ENCODE measurements at places on chromosomes 1 and 21.

GRCh38 chr1:166859597-166859996, 16.5 kb downstream of the TADA1 start:
- no peak for DNase-seq

- DNase-seq: no peak
These were observed 71.1 kb downstream of the MATN1 start for GRCh38 chr1:30652152-30652841.

- no peak for DNase-seq
These were observed 30.2 kb upstream of the OTUD3 start for GRCh38 chr1:19852036-19852435.

DNA sequence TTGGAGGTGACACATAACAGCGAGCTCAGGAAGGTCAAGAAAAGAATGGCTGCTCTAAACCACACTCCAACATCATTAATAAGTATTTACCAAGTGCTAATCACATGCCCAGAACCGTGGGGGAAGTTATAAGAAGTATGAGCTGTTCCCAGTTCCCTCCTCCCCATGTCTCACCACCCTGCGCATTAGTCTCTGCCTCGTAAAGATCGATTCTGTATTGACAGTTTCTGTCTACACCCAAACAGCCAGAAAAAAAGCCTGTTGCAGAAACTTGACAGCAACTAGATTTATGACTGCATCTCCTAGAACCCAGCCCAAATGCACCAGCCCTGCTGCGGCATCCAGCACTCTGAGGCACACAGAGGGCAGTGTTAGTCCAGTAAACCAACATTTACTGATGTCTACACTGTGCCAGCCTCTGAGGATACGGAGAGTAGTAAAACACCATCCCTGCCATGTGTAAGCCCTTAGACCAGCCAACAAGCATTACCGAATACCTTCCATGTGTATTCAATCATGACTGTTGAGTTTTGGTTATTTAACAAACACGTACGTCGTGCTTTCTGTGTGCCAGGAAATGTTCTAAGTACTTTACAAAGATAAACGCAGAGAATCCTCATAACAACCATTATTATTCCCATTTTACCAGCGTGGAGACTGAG, 63.6 kb upstream of the ZBTB40 start:
- no peak for DNase-seq

GRCh38 chr1:188466539-188466938, 1637.8 kb downstream of the PLA2G4A start:
- no peak for DNase-seq

DNA sequence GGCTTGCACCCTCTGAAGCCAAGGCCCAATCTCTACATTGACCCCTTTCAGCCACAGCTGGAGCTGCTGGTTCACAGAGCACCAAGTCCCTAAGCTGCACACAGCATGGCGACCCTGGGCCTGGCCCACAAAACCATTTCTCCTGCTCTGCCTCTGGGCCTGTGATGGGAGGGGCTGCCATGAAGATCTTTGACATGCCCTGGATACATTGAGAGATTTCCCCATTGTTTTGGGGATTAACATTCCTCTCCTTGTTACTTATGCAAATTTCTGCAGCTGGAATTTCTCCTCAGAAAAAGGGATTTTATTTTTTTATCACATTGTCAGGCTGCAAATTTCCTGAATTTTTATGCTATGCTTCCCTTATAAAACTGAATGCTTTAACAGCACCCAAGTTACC, 235.8 kb downstream of the COL11A1 start:
- DNase-seq: no peak

GRCh38 chr1:43048601-43049011, 89.9 kb upstream of the SLC2A1 start:
- no peak for DNase-seq

- no peak for DNase-seq
These were observed 16.0 kb downstream of the DISC1 start for GRCh38 chr1:231642618-231643017.

DNA sequence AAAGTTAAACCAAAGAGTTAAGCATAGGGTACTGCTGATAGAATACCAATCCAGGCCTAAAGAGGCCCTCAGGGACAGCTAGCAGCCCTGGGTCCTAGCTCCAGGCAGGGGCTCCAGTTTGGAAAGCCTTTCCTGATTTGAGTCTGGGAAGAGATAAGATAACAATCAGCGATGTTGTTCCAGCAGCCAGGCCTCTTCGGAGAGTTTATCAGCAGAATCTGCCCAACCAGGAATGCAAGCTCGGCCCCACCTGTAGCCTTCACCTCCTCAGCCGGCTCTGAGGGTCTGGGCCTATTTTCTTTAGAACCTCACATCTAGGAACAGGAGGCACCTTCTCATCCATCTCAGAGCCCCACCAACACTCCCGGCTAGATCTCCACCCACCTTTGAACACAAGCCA, 42.6 kb downstream of the PLEKHA6 start:
- DNase-seq: no peak

GRCh38 chr21:15204140-15204969, 139.6 kb upstream of the NRIP1 start:
- no peak for DNase-seq

DNA sequence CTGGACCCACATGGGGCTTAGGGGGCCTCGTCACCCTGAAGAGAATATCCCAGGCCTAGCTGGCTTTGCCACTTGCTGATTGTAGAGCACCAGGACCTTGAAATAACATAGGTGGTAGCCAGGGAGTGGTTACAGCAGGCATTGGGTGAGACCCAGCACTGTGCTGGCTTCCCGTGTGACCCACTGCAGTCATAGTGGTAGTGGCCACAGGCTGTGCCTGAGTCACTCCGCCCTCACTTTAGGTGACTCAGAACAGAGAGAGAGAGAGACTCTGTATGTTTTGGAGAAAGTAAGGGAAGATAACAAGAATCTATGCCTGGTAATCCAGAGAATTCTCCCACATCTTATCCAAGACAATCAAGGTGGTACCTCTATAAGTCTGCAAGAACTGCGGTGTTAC, 98.7 kb upstream of the LHX8 start:
- no peak for DNase-seq

DNA sequence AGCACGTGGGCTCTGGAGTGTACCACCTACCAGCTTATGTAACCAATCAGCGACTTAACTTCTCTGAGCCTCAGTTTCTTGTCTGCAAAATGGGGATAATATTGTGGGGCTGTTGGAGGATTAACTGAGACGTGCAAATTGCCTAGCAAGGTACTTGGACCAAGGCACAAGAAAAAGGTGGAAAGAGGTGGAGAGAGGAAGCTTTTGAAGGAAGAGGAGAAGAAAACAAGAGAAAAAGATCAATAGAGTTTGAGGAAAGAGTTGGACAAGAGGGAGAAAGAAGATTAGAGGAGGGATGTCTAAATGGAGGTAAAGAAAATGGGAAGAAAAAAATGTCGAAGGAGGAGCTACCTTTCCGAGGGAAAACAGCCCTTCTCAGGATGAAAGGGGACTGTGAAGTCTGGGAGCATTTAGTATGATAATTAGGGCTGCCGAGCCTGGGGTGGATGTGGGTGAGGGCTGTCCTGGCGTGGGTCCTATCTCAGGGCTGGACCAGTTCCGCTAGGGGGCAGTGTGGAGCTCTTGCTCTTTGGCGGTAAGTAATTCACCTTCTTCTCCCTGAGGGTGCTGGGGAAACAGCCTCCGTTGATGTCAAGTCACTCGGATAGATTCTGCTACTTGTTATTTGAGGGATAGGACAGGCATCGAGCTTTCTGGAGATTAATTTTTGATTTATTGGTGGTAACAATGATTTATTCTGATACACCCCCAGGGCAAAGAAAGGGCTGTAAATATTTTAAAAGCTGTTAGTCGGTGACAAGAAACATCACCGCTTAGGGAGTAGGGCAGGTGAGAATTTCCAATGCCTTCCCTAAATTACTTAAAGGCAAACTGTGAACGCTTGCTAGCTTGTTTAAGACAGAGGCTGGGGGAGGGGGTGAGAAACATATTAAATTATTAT, 79.0 kb upstream of the NFASC start:
- DNase-seq: no peak

- peak; percentile 98 for DNase-seq
These were observed 12.1 kb upstream of the SGIP1 start for GRCh38 chr1:66521721-66522365.

DNA sequence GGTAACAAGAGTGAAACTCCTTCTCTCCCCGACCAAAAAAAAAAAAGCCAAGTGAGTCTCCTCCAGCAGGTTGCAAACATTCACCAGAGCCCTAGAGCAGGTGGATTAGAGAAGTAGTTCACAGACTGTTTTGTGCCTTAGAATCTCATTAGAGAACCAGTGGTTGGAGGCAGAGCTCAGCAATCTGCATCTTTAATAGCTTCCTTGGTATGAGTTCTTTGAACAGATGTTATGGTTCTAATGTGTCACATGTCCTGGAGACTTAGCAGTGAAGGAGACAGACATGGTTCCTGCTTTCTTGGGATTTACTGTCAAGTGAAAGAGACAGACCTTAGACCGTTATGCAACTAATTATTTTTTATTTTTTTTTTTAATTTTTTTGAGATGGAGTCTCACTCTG, 26.8 kb downstream of the SESN2 start:
- peak; percentile 73 for DNase-seq

- DNase-seq: no peak
These were observed 130.3 kb upstream of the PLXNA2 start for GRCh38 chr1:208374391-208374941.

DNA sequence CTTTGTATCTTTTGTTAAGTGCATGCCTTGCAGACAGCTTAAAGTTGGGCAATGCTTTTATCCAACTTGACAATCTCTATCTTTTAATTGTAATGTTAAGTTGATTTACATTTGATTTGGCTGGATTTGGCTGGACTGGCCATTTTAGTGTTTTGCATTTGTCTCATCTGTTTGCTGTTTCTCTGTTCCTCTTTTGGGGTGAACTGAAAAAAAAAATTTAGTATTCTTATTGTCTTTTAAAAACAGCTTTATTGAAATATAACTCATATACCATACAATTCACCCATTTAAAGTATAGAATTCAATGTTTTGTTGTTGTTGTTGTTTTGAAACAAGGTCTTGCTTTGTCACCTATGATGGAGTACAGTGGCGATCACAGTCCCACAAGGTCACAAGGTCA, 34.4 kb downstream of the DIPK1A start:
- DNase-seq: no peak

DNA sequence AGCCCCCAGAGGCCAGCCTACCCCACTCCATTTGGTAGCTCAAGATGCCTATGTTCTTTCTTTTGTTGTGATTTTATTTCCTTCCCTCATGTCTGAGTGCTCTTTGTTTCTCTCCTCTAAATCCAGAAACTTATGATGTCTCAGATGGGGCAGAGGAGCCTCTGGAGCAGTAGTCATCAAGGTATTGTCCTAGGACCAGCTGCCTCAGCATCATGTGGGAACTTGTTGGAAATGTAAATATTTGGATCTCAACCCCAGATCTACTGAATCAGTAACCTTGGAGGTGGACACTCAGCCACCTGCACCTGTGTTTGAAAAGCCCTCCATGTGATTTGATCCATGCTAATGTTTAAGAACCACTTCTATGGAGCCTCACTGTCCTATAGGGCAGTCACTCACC, 593.1 kb upstream of the PLXNA2 start:
- no peak for DNase-seq

DNA sequence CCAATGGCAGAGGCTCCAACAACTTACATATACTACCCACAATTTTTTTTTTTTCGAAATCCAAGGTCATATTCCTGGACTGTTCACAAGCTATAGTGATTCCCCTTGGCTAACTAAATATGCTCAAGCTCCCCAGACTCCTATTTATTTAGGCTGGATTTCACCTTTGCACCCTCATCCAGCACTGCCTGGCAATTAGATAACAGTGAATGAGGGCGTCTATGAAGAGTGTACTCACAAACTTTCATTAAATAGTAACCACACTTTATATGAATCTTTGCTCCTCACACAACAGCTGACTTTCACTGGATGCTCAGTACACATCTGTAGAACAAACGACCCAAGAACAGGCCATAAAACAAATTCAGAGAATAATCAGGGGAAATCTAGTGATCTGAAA, 51.6 kb downstream of the DSCAM start:
- no peak for DNase-seq

- DNase-seq: no peak
These were observed 53.5 kb downstream of the LGR6 start for GRCh38 chr1:202247104-202247503.

DNA sequence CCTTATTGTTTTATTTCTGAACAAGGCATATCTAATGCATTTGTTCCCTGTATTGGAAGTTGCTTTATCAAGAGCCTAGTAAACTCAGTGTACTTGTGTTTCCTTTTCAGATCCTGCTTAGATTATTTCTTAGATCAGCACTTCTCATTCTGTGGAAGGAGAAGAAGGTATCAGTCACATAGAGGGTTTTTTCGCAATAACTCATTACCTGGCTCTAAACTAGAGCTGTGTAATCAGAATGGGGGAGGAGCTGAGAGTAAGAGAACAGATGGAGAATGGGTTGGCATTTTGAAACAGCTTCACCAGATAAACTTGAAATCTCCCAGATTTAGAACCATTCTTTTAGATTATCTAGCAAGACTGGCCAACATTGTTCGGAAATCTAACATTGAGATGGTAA, 11.0 kb downstream of the AHCYL1 start:
- no peak for DNase-seq

GRCh38 chr1:6068932-6069331, 23.2 kb downstream of the KCNAB2 start:
- no peak for DNase-seq

GRCh38 chr1:217062586-217062985, 339.4 kb upstream of the ESRRG start:
- no peak for DNase-seq

- no peak for DNase-seq
These were observed 62.5 kb downstream of the BACE2 start for GRCh38 chr21:41230497-41230896.

DNA sequence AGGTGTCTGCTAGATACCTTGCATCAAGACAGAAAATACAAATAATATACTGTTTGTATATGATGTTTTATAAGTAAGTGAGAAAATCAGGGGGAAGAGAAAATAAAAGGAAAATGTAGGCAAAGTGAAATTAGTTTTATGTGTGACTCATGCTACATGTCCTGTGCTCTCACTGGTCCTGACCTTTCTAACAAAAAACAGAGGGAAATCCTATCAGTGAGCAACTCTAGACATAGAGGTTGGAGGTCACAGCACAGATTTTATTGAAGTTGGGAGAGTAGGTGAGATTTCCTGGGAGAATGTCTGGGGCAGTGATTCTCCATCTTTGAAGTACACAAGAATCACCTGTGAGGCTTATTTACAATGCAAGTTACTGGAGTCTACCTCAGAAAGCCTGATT, 9.5 kb downstream of the SCCPDH start:
- DNase-seq: no peak

DNA sequence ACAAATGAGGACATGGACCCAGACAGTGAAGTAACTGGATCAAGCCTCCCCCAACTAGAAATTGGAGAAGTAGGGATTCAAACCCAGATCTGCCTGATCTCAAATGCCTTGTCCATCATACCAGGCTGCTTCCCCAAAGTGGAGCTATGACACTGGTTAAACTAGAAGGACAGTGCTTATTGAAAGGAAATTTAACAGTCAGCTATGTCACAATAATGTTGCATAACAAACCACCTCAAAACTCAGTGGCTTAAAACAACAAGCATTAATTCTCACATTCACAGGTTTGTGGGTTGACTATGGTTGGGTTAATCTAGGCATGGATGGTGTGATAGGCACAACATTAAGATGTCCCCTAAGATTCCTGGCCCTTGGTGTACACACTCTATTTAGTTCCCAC, 107.1 kb downstream of the TAS1R2 start:
- DNase-seq: no peak

GRCh38 chr1:46094471-46095005, 37.9 kb downstream of the PIK3R3 start:
- no peak for DNase-seq
